ENCODE measurements at places on chromosomes 6 and 20.
A peak's percentile ranks its signal among the peaks of the same experiment; 100 is the strongest.

DNA sequence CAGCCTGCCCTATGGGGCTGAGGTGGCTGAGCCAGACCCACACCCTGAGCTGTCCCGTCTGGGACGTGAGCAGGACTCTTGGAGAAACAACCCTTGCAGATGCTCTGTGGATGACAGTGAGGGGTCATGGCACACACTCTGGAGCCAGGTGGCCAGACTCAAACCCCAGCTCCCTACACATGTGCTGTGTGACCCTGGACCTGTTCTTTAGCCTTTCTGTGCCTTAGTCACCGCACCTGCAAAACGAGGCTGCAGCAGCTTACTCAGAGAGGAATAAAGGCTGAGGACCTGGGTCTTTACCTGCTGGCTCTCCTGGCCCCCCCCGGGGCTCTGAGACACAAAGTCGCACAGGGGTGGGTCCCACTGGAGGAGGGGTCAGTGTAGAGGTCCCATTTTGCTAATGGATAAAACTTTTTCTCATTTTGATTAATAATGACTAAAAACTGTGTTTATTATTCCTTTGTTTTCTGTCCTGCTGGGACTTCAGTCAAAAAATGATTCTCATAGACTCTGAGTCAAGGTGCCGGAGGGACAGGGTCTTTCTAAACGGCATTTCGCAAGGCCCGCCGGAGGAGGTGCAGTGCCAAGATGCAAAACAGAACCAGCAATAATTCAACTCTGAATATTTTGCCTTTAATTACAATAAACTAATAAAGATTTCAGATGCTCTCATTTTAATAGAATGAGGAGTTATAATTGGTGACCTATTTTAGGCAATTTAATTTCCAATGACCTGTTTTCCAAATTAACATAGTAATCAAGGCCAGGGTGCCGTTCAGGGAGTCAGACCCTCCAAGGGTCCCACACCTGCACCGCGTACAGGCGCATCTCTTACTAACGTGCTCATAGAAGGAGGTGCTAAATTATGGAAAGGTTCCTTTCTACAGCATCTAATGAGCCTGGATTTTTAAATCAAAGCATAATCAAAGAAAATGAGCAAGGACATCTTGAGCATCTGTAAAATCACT is 62.4 kb downstream of the YTHDF1 start:
- DNase-seq, result no peak

GRCh38 chr6:11755725-11756124 is 22.9 kb downstream of the ADTRP start:
- DNase-seq, result no peak

DNA sequence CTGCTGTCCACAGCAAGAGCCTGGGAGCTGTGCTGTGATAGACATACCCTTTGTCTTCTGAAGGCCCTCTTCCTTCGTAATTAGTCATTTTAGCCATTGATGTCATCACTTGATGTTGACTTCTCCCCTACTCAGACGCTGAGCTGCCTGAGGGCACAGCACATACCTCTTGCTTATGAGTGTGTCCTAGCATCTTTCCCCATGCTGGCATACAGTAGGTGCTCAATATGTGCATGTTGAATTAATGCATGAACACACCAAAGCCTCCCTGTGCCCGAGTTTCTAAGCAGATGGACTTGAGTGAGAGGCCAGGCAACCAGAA is 35.8 kb upstream of the FAM83D start:
- DNase-seq, result peak; percentile 5

GRCh38 chr20:37317994-37318640 is 27.8 kb upstream of the SRC start:
- no peak for DNase-seq

DNA sequence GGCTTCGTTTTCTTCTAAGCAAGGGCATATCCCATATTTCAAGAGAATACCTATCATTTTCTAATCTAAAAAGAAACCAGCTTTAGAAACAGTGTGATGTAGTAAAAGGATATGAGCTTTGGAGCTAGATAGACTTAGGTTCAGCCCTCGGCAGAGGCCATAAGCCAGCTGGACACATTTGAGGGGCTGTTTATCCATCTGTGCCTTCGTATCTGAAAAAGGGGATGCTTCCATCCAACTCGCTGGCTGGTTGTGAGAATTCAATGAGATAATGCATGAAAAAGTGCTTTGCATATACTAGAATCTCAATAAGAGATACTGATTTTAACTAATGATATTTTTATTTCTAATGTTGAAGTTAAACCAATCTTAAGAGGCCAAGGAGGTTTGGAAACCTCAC is 58.0 kb downstream of the PRL start:
- DNase-seq, result no peak

All from EH (cell line).